ENCODE measurements at places on chromosomes 5 and 9.

GRCh38 chr9:103942200-103942599, 151.9 kb upstream of the SMC2 start:
- DNase-seq: no peak

- DNase-seq: no peak
These were observed 252.9 kb upstream of the SLC24A2 start for GRCh38 chr9:20041697-20042081.

DNA sequence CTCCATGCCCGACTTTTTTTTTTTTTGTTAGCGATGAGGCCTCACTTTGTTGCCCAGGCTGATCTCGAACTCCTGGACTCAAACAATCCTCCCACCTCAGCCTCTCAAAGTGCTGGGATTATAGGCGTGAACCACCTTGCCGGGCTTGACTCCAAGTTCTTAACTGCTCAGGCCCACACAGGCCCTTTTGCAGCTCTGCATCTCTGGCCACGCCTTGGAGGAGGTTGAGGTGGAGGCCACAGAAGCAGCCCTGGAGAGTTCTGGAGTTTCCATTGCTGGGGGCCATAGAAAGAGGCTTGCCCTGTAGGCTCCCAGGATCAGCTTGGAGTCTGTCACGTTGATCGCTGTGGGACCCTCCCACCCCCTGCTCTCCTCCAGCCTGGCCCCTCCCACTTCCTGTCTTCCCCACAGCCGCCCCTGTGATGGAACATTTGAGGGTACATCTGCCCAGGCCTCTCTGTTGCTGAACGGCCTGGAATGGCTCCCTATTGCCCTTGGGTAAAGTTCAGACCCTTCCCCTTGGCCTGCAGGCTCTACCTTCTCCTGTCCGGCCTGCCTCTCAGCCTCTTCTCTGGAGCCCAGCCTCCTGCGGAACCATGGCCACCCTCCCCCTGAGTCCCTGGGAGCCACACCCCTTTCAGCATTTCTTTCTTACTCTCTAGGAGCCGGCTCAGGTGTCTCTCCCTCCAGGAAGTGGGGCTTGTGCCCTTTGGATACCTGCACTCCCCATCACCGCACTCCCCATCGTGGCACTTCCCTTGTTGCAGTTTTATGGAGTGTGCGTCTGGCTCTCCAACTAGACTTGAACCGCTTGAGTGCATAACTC, 30.4 kb upstream of the IER5L start:
- DNase-seq: peak; percentile 70

- DNase-seq: no peak
These were observed 65.6 kb upstream of the IRX2 start for GRCh38 chr5:2817031-2817603.

DNA sequence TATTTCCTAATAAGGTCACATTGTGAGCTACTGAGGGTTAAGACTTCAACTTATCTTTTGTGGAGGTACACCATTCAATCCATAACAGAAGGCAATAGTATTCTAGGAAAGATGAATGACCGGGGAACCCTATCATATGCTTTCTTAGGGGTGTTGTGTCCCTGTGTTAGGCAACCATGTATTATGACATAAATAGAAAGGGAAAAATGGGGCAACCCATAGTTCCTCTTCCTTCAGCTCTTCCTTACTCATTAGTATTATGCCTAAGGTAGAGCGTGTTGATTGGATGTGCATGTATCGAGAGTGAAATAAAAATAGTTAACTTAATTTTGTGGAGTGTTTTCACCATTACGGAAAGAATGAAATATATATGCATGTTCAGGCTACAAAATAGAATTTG, 6.0 kb upstream of the CCNJL start:
- no peak for DNase-seq

DNA sequence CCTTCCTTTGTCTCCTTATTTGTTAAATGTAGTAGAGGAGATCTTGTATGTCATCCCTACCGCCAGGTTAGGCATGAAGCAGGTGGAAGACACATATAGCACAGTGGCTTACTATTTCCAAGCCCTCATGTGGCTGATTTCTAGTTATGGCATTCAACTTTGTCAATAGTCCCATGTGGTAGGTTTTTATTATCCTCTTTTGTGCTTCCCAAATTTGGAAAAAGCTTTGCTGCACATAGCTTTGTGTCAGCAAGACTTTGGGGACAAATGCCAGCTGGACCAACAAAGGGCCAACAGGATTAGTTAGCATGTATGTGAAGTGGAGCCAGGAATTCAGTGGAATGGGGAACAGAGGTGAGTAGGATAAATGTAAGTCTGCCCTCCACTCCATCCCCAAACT, 276.3 kb downstream of the PSAT1 start:
- DNase-seq: no peak

DNA sequence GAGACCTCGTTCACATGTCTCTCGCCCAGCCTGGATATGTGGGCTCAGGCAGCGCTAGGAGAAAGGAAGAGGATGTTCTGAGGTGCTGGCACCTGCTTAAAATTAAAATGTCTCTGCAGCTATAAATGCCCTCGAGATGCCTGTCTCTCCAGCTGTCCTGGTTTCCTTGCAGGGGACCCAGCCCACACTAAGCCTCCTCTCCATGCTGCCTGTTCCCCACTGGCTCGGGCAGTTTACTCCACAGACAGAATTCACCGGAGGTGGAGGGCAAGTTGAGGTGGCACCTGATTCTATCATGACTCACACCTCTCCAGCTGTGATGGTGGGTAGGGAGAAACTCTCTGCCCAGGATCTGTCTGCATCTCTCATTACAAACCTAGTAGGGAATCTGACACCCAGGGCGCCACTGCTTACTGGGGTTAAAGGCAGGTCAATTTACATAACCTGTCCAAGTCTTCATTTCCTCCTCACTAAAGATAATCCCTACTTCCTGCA, 420.9 kb downstream of the SPOCK1 start:
- no peak for DNase-seq

DNA sequence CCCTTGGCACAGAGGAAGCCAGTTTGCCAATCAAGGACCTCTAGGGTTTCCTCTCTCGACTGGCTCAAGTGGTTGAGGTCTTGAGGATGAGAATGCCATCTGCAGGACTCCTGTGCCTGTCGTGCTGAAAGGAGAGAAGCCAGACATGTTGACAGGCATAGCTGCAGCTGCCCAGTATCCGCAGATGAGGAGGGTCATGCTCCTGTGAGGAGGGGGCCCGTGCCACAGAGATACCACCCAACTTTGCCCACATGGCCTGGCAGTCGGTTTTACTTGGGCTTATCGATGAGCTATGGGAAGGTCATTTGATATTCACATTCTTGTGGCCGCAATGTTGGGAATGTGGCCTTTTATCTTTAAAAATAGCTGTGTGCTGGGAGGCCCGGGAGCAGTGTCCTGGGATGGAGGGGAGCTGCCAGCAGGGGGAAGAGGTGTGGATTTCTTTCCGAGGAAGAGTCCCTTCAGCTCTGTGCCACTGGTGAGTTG, 17.4 kb downstream of the FRMPD1 start:
- no peak for DNase-seq

DNA sequence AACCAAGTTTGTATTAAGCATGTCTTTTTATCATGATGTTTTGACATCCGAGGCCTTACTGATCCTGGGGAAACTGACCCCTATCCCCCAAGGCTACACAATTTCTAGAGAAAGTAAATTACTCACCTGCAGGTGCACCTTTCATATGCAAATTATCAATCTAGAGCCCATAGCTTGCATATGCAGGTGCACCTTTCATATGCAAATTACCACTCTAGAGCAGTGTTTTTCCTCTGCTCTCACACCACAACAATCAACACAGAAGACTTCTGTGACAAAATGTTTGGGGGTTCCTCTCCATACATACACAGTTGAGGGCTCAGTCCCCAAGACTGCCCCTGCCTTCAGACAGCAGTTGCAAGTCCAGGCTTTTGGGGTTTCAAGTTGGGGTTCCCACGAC, 203.7 kb upstream of the RORB start:
- no peak for DNase-seq

GRCh38 chr9:83280790-83281189, 217.8 kb upstream of the RASEF start:
- no peak for DNase-seq

- no peak for DNase-seq
These were observed 136.4 kb upstream of the GLRA1 start for GRCh38 chr5:152061095-152061494.

- DNase-seq: no peak
These were observed 199.3 kb downstream of the SGCD start for GRCh38 chr5:156526081-156526925.

- DNase-seq: no peak
These were observed 98.4 kb downstream of the FNBP1 start for GRCh38 chr9:129944506-129945116.

- no peak for DNase-seq
These were observed 422.1 kb upstream of the TNC start for GRCh38 chr9:115540091-115540490.

DNA sequence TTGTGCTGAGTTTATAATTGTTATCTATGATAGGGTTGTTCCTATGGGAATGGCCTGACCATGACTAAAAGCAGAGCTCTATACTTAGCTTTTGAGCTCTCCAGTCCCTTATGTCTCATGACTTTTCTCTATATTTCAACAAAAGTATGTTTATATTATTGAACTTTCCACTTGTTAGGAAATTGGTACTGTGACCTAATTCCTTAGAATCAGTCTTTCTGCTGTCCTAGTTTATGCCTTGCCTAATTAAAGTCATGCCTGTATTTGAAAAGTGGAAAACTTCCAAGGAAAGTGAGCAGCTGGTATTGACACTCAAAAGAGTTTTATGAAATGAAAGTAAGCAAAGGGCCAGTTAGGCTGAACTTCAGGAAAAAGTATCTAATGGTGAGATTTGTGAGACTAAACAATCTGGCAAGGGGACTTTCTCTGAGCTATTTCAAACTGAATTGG, 68.6 kb downstream of the XRCC4 start:
- no peak for DNase-seq

- no peak for DNase-seq
These were observed 440.5 kb upstream of the ADAMTS16 start for GRCh38 chr5:4699592-4699991.

GRCh38 chr5:75566710-75567309, 44.4 kb upstream of the ANKDD1B start:
- no peak for DNase-seq

GRCh38 chr9:116155698-116156039, 2.1 kb downstream of the PAPPA start:
- DNase-seq: no peak

DNA sequence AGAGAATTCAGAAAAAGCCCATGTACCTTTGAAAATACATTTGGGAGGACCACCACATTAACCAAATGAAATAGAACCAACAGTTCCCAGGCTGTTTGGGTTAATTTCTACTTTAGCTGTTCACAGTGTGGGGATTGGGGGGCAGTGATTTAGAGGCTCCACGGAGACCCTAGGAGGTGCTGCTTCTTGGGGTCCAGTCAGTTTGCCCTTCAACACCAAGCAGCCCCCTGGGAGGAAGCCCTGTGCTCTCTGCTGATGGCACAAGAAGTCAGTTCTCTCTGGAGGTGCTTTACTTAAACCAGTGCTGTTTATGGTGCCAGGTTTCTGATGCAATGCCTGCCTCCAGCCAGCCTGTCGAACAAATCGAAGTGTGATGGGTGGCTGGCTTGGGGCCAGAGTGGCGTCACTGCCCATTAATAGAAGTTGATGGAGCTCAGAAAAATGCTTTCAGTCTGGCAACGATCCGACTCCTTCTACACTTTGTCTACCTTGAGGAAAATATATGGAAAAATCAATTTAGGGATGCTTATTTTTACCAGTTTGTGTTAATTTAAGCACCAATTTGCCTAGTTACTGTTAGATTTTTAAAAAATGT, 134.0 kb downstream of the SNX18 start:
- no peak for DNase-seq

- DNase-seq: no peak
These were observed 5.5 kb downstream of the PTBP3 start for GRCh38 chr9:112327718-112328450.

- no peak for DNase-seq
These were observed 51.8 kb upstream of the MPDZ start for GRCh38 chr9:13331320-13331719.

DNA sequence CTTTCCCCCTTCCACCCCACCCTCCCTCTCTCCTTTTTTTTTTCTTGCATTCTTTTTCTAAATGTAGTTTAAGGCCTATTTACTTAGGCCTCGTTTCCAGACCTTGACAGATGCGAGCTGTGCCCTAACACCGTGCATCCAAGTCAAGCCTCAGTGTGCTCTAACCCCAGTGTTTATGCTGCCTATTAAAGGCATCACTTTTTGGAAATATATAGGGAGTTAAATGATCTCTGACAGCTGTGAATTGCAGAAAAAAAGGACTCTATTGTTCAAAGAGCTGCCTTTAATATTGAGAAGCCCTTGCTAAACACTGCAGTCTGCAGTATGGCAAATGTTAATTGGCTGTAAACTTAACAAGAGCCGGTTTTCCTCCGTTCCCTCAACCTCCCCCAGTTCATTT, 270.4 kb upstream of the TUT7 start:
- no peak for DNase-seq

DNA sequence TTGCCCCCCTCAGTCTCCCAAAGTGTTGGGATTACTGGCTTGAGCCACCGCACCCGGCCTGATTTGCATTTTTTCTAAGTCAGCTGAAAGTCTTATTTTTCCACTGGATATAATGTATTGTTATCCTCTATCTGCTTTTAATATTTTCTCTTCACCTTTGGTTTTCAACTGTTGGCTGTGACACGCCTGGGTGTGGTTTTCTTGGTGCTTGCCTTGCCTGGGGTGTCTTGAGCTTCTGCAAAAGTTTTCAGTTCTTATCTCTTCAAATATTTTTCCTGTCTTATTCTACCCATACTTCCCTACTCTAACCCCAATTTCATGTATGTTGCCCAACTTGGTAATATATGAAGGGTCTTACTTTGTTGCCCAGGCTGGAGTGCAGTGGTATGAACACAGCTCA, 4.3 kb upstream of the MXD3 start:
- no peak for DNase-seq

DNA sequence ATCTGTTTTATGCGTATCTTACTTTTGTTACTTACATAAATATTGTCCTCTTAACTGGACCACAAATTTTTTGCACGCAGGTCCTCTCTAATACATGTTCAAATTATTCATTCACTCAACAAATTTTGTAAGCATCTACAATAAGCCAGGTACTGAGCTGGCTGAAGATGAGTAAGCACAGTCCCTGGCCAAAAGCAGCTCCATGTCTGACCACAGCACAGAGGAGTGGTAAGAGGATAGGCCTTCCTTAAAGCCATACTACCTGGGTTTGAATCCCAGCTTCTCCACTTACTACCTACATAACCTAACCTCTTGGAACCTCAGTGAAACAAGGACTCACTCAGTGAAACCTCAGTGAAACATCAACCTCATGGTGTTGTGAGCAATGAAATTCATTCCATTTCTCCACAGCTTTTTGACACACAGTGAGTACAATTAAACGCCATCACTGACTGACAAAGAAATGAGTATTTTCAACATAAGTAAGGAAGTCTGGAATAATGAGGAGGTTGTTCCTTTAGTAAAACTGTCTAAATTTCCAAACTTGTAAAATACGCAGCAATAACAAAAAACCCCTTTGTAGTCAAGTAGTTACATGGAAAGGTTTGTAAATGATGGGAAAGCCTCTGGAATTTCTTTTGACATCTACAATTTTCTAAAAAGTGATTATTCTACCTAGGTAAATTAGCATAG, 15.0 kb downstream of the PTAR1 start:
- DNase-seq: no peak

DNA sequence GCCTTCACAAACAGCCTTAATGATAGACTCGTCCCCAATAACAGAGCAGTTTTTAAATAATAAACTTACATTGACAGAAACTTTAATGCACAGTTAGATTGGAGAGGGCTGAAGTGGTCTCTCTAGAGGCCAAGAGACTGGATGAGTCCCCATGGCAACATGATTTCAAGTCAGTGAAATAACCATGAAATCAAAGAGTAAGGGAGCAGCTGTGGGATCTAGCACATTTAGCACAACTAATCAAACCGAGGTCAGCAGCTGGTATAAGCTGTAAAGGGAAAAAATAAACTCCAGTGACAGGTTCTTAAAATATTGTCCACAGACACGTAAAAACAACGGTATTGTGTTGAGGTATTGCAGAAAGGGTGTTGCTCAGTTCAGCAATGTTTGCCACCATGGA, 916.6 kb downstream of the DNAH5 start:
- no peak for DNase-seq

All from activated naive CD8-positive, alpha-beta T cell treated with anti-CD3 and anti-CD28 coated beads, Interleukin-2, amount 10 ng/mL, durations not matched to agents 7 days and 5 days (primary cell).